T-helper 17 cell (primary cell): ENCODE measurements at places on chromosomes 3 and 15.
A peak's percentile ranks its signal among the peaks of the same experiment; 100 is the strongest.

GRCh38 chr15:93052090-93052879, 36.7 kb downstream of the RGMA start:
- no peak for DNase-seq

DNA sequence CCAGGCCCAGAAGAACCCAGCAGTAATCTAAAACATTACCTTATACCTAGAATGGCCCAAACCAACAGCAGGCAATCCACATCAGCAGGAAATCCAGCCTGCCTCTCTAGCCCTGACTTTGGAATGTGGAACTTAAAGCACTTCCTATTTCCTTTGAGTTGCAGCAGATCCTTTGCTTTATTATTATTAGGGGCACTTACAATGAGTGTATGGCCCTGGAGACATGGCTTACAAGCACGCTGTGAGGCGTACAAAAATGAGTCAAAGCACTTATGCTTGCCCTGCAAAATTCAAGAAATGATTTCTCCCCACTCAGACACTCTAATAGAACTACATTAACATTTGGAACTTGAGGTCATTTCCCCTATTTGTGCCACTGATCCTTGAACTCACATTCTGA, 9.5 kb upstream of the KNSTRN start:
- DNase-seq = no peak

GRCh38 chr15:55742498-55742926, 440 bp downstream of the PRTG start:
- DNase-seq = no peak

DNA sequence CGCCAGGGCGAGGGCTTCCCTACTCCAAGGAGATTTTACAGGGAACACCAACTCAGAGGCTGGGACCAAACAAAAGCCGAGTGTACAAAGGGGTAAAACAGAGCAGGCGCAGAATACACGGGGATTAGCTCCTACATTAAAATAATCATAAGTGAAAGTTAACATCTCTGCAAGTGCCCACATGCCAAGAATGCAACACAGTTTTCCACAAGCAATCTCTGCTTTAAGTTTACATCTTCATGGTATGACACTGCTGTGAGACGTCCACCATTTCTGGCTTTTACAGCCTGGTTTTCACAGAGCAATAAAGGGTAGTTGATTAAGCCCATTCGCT, 500 bp upstream of the VGLL3 start:
- DNase-seq = no peak

- no peak for DNase-seq
Measured at GRCh38 chr3:59940718-59941117, 890.9 kb upstream of the CFAP20DC start.

DNA sequence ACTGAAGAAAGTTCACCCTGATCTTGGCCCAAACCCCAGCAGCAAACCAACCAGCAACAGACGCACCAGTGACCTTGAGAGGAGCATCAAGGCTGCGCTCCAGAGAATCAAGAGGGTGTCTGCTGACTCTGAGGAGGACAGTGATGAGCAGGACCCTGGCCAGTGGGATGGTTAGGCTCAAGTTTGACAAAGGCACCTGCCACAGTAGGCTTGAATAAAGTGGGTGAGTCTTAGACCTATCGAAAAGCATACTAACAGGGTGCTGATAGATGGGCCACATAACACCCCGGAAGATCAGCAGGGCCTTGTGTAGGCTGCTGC, 23.9 kb downstream of the WHAMM start:
- DNase-seq = no peak

- no peak for DNase-seq
Measured at GRCh38 chr3:124860599-124860998, 26.6 kb downstream of the ITGB5 start.

DNA sequence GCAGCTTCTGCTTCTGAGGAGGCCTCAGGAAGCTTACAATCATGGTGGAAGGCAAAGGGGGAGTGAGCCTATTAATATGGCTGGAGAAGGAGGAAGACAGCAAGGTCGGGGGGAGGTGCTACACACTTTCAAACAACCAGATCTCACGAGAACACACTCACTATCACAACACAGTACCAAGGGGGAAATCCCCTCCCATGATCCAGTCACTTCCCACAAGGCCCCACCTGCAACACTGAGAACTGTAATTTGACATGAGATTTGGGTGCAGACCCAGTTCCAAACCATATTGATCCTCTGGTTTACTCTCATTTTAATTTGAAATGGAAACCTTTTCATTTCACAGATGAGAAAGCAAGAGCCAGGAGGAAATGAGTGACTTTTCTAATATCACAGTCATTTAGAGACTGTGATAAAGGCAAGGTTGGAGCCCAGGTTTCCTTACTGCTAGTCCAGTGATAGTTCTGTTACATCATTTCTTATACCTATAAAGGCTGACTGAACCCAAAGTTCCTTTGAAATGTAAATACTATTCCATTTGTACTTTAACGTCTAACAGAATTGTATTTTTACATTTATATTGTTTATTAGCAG, 105.8 kb upstream of the GAP43 start:
- no peak for DNase-seq

DNA sequence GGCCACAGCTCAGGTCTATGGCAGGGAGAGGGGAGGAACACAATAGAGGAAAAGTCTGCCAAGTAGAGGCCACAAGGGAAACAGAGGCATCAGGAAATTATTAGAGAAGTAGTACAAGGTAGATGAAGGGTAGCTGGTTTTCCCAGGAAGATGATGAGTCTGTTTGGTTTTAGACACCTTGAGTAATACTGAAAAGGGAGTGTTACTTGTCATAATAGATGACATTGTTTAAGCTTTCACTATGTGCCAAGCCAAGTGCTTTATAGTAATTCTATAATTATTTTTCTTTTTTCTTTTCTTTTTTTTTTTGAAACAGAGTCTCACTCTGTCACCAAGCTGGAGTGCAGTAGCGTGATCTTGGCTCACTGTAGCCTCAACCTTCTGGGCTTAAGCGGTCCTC, 13.7 kb downstream of the PXK start:
- no peak for DNase-seq

- no peak for DNase-seq
Measured at GRCh38 chr15:85097250-85097649, 115.6 kb downstream of the PDE8A start.

DNA sequence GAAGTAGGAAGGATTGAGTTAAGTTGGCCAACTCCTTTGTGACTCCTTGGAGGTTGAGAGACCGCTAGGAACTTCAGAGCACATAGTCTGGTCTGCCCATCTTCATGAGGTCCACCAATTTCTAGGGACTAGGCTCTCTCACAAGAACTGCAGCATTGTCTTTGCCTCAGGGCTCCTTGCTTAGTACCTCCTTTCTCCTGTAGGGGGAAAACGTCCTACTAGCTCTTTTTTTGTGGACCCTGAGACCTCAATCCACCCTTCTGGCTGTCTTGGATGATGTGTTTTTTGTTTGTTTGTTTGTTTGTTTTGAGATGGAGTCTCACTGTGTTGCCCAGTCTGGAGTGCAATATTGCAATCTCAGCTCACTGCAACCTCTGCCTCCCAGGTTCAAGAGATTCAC, 21.6 kb downstream of the REC114 start:
- no peak for DNase-seq

DNA sequence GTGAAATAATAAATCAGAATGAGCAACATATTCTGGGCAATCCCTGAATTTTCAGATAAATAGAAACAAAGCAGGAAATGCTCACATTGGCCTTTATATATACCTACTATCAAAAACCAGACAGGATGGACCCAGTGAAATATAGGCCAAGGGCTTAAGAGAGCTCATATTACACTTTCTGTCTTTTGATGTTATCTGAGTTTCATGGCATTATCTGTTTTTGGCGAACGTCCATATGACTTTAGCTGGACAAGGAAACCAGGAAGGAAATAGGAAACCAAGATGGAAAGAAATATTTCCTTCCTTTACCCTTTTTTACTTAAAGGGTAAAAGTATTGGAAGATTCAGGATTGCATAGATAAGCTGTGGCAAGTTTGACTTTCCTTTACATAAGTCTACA, 274.8 kb downstream of the THSD4 start:
- no peak for DNase-seq

GRCh38 chr3:32203854-32204253, 34.6 kb upstream of the CMTM8 start:
- DNase-seq = no peak

- DNase-seq = no peak
Measured at GRCh38 chr15:39156646-39157250, 424.1 kb upstream of the THBS1 start.

- DNase-seq = no peak
Measured at GRCh38 chr3:158169091-158169491, 59.2 kb downstream of the RSRC1 start.

DNA sequence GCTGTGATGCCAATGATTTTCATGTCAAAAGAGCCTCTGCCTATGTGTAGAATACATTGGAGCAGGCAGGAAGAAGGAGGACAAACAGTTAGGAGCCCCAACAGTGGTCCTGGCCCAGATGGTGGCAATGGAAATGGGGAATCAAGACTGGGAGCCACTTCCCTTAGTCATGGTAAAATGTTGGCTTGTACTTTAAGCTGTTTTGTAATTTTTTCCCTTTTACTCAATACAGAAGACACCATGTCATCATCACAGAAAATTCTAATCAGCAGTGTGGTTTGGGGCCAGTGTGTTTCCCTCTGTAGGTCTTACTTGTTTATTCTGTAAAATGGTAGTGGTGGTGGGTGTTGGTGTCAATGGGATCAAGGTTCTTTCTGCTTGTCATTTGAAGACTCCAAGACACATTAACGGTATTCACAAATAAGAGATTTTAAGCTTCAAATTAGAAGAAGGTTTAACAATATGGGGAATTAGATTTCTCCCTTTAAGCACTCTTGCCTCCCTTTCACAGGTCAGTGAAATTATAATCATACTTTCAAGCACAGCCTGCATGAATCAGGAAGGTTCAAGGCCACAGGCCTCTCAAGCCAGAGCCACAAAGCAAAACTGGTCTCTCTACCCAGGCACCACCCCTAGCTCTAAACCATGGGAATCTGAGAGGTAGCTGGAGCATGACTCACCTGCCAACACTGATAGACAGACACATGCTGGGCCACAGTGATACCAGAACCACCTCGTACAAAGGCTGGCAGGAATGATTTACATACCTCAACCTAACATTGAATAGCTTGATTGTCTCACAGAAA, 24.9 kb downstream of the SIAH2 start:
- DNase-seq = no peak

- peak; percentile 28 for DNase-seq
Measured at GRCh38 chr3:158105710-158106253, 438 bp downstream of the SHOX2 start.

GRCh38 chr3:32202496-32202895, 36.0 kb upstream of the CMTM8 start:
- DNase-seq = no peak

DNA sequence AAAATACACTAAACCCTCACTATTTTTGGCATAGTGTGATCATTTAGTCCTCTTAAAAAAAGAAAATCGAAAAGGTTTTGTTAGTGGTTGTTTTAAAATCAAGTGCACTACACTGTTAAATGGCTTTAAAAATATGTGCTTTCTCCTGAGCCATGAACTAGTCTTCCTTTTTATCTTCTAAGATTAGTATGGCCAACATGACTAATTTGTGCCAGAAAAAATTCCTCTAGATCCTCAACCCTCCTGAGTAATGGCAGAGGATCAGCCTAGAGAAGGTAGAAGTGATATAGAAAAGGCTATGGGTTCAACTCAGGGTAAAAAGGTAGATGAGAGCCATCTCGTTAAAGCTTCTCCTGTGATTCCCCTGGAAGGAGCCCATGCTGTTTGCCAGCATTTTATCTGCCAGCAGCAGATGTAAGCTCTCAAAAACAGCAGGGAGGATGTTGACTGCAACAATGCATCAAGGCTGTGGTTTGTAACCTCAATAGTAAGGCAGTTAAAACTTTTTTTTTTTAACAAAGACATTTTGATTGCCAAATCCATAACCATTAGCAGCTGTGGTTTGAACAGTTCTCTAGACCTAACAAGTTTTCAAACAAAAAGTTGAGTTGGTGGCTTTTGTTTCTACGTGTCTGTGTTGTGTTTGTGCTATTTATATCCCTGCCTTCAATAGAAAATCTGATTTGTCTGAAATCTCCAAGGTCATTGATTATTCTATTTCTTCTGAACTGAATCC, 30.2 kb upstream of the ZNF609 start:
- DNase-seq = no peak

- no peak for DNase-seq
Measured at GRCh38 chr3:172082269-172082668, 42.9 kb downstream of the FNDC3B start.

- DNase-seq = no peak
Measured at GRCh38 chr3:123636431-123636841, 51.6 kb upstream of the HACD2 start.

DNA sequence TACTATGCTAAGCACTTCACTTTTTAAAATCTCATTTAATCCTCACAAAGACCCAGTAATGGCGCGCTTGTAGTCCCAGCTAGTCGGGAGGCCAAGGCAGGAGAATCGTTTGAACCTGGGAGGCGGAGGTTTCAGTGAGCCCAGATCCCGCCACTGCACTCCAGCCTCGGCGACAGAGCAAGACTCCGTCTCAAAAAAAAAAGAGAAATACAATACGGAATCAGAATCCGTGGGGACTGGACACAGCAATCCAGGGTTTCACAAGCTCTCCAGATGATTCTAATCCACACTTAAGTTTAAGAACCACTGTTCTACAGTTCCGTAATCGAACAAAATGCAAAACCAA, 426 bp upstream of the SUMF1 start:
- no peak for DNase-seq

DNA sequence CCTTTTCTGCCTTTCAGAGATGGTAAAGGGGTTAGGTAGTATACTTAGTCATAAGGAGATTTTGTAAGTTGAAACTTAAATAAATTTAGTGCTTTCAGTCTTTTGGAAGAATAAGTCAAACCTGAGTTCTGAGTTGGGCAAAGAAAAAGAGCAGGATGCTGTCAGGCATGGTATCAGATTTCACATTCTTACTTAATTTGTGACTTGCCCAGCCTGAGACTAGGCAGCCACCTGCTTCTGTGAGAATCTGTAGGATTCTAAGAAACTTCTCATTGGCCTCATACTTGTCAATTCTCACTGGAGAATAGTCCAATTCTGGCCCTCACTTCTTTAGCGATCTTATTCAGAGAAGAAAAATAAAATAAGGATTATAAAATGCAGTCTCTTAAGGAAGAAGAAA, 577.5 kb downstream of the DIPK2A start:
- no peak for DNase-seq

DNA sequence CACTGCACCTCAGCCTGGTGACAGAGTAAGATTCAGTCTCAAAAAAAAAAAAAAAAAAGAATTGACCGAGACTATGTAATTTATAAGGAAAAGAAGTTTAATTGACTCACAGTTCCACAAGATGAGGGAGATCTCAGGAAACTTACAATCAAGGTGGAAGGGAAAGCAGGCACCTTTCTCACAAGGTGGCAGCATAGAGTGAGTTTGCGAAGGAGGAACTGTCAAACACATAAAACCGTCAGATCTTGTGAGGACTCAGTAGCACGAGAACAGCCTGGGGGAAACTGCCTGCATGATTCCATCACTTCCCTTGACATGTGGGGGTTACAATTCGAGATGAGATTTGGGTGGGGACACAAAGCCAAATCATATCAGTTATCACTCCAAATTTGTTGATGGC, 380.9 kb downstream of the EDEM1 start:
- DNase-seq = no peak

GRCh38 chr3:94071713-94072284, 8.9 kb downstream of the NSUN3 start:
- DNase-seq = no peak
